ENCODE measurements at places on chromosomes 5 and 9.

DNA sequence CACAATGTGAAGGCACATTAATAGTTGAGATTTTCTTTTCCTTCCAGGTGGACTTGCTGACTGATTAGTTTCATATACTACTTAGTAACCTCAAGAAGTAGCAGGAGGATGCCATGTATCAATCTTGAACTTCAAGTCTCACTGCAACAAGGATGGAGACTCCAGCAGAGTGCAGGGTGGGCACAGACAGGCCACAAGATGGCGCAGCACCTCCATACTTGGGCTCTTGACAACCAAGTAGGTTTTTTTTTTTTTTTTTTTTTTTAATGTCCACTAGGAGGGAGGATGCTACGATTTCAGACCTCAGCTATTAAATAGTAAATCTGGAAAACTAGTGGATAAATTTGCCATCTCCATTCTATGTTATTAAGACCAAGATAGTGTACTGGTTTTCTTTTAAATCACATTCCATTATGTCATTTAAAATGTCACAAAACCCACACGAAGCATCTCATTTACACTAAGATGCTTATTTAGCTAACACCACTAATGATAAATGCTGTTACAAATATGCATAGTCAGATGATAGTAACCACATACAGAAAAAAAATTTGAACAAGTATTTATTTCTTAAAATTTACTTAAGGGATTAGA lies 58.6 kb downstream of the IL6ST start:
- peak; percentile 71 for DNase-seq

- DNase-seq = no peak
Measured at GRCh38 chr5:67393211-67393610, 196.6 kb upstream of the CD180 start.

- DNase-seq = no peak
Measured at GRCh38 chr5:33477816-33478215, 37.1 kb downstream of the TARS1 start.

DNA sequence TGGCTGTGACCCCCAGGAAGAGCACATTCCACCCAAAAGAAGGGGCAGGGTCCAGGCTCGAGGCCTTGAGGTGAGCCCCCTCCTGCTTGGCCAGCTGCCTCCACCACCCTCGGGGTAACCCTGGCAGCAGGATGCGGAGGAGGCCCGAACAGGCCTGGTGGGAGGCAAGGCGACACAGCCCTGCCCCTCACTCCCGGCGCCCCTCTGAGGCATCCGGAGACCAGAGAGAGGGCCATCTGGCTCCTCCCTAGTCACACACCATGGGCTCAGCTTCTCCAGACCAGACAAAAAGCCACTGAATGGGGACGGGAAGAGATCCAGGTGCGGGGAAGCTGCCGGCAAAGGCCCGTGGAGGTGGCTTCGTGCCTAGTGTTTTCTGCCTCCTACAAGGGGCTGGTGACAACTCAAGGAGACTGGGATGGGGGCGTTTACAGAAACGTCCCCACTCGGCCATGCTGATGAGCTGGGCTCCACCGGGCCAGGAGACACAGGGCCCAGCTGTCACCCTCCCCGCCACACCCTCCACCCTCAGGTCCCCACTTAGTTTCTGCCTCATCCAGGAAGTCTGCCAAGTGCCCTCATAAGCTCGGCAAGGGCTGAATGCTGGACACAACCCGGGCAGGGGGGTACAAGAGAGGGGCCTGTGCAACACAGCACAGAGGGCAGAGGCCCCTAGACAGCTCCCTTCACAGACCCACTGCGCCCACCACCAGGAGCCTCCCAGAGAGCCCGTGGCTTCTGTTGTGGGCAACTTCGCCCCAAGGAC lies 41.9 kb downstream of the NACC2 start:
- DNase-seq = no peak

DNA sequence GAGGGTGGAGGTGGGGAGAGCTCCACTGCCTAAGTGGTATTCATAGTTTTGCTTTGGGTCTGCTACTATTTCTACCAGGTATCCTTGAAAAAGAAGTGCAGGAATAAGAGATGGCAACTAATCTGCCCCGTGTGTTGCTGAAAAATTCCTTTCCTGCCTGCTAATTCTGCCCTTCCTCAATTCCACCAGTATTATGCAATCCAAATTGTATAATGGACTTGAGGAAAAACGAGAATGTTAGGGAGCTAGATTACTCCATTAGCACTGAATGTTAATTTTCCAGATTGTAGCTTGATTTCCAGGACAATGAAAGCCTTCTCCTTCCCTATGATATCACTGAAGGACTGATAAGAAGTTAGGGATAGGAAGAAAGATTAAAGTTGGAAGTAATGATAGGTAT lies 16.9 kb downstream of the ADAM19 start:
- peak; percentile 55 for DNase-seq

GRCh38 chr5:105735704-105736103 lies 1935.0 kb downstream of the EFNA5 start:
- DNase-seq = peak; percentile 3

- DNase-seq = no peak
Measured at GRCh38 chr5:155906046-155906445, 420.9 kb upstream of the SGCD start.

DNA sequence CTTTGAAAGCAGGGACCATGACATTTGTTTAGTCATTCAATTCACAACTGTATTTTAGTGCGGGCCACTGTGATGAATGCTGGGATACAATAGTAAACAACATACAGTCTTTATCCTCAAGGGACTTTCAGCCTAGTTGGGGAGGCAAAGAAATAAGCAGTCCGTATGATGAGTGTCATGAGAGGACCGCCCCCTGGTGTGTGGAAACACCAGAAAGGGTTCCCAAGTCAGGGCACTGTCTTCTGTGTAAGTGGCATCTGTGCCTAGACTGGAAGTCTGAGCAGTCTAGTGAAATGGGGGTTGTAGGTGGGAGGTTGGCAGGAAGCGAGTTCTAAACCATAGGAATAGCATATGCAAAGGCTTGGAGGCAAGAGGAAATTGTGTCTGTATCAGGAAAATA lies 6.8 kb downstream of the C9orf43 start:
- DNase-seq = no peak

DNA sequence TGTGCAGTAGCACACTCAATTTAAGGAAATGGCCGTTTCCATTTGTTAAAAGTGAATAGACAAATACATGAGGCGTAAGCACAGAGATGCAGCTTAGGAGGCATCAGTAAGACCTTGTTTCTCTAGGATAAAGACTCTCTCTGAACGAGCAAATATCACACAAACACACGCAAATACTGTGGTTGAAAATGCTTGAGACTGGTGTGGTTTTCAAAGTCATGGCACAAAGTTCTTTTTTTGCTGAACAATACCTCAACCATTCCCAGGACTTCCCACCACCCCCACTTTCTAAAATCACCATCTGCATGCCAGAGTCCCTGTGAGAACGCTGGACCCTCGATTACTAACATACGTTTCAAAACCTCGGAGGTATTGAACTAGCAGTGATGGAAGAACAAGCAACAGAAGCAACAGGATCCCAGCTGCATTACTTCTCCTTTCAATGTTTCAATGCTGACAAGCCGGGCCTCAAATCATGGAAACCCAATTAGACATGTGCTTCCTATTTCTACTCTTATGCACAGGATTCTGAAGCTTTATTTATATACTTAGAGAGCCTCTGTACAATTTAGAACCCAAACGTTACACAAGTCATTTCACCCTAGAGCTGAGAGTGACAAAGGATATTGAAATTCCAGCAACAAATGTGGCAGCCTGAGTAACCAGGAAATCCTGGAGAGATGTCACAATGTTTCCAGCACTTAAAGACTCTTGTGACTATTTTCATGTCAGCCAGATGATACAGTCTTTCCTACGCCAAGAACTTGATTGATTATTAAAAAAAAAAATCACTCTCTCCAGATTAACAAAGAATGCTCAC lies 63.9 kb downstream of the CDC14B start:
- peak; percentile 50 for DNase-seq

DNA sequence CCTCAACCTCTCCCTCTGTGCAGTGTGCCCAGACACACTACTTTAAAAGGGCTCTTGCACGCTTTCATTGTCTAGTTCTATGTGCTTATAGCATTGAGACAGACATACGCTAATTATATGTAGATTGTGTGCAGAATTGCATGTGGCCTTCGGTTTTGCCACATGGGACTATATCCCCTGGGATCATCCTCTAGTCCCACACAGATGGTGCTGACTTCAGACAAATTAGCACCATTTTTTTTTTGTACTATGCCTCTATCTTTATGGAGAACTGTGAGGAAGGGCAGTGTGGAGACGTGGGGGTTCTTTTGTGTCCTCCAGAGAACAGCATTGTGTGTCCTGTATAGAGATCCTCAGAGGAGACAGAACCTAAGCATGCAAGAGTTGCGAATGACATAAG lies 29.3 kb downstream of the PAPPA start:
- DNase-seq = no peak

- DNase-seq = no peak
Measured at GRCh38 chr9:88664773-88665172, 129.8 kb downstream of the NXNL2 start.

GRCh38 chr9:27441741-27442070 lies 82.4 kb upstream of the IFNK start:
- DNase-seq = no peak

GRCh38 chr5:133337795-133338445 lies 274.4 kb downstream of the FSTL4 start:
- no peak for DNase-seq

GRCh38 chr5:187617-188451 lies 3.5 kb upstream of the LRRC14B start:
- no peak for DNase-seq

DNA sequence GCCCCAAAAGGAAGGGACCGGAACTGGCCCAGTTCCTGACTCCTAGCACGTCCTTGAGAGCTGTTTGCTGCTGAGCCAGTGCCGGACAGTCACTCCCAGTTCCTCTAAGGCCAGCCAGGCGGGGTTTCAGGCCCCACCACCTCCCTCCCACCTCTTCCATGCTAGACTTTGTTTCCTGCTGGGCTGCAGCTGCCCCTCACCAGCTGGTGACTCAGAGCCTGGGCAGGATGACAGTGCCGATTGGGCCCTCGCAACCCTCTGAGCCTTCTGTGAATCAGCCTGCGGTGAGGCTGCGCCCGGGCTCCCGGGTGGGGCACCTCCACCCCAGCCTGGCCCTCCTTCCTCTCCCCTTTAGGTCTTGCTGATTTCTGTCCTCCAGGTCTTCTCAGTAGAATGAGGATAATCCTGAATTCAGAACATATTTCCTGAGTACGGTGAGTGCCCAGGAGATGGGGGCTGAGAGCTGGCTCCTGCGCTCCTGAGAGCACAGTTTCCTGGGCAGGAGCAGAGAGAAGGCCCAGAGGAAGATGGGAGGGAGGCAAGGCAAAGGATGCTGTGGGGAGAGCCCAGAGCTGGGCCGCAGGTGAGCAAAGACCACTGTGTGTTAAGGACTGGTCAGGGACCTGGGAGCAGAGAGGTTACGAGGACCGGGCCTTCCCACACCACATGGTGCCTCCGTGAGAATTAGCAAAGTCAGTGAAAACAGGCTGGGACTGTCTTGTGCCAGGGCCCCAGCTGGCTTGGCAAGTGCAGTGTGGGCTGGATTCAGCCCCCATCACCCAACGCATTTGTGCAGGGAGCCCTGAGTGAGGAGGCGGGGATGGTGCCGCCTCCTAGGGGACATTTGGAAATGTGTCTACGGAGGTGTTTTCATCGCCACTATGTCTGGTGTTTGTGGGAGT lies 32.9 kb upstream of the STXBP1 start:
- peak; percentile 98 for DNase-seq

GRCh38 chr9:17611917-17612316 lies 33.1 kb downstream of the SH3GL2 start:
- DNase-seq = no peak

DNA sequence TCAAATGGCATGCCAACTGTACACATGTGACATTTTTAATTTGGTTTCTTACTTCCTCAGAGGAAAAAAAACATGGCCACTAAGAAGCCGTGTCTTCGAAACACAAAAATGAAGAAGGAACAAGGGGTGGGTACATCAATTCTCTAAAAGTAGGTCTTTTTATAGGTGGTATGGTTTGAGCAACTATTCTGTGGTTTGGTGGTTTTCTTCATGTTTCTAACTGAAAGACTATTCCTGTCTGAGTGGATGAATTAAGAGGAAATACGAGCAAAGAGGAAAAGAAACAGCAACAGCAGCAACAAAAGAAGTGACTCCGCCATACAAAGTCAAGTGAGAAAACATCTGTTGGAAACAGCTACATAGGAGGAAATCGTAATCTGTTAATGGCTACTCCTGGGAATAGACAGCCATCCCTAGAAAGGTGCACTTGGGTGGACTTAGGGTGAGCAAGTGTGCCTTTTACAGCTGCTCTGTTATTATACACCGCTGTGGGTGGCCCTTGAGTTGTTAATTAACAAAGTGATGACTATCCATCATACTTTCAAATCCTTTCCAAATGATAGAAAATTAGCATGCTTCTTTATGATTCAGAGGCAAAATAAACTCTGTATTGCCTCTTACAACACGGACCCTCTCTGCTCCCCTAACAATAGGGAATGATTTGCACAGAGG lies 575.8 kb downstream of the TLE1 start:
- no peak for DNase-seq

DNA sequence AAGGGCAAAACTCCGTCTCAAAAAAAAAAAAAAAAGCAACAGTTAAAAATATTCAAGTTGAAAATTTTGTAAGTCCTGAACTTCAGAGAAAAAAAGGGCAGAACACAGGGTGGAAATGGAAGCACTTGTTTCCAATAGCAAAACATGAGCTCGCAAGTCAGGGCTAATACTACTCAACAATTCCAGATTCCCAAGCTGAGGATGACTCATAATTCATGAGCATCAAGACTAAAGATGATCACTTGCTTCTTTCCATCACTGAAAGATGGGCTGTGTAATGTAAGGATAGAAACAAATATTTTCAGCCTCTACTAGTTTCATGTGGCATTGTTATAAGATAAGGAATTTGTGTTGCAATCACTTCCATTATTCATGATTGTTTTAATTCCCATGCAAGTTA lies 33.5 kb upstream of the FST start:
- no peak for DNase-seq

GRCh38 chr5:130514984-130515690 lies 610.9 kb downstream of the CHSY3 start:
- peak; percentile 84 for DNase-seq

- no peak for DNase-seq
Measured at GRCh38 chr5:142131394-142131793, 22.8 kb downstream of the NDFIP1 start.

- no peak for DNase-seq
Measured at GRCh38 chr5:174520420-174521396, 203.7 kb upstream of the MSX2 start.

DNA sequence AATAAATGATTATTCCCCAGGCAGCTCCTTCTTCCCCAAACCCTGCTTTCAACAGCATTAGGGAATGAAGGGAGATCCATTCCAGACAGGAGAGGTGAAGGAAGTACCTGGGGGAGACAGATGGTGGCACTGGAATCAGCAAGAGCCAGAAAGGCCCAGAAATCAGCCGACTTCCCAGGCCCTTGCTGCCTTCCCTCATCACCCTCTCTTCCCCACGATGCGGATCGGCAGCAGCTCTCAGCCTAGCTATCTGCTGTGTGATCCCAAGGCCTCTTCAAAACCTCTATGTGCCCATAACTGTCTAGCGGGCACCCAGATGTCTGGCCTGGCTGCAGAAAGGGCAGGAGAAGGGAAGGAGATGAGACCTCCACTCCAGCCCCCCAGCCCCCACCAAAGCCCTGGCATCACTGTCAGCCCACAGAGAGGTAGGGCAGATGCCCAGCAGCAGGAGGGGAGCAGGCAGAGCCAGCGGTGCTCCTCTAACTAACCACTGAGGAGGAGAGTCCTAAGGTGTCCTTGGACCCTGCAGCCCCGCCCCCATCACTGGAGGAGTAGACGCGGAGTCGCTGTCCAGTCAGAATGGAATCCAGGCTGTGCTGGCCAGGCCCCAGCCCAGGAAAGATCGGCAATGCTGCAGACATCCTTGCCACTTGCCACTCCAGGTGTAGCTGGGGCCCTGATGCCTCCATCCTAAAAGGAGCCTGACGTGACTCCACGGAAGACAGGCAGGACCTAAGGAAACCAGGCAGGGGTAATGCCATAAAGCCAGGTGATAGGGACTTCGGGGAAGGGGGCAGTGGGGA lies 12.7 kb downstream of the CNTFR start:
- no peak for DNase-seq
